ENCODE measurements at places on chromosomes 7 and 10. TPM values are rescaled to one million over a fixed set of nuclear protein-coding genes. Genes with fewer than 3 reads are reported as not detected.

The MYH16 gene
- total RNA-seq, result not detected

The FAM20C gene
- 47.4 TPM for total RNA-seq

The HMX3 gene
- not detected for total RNA-seq

The OR2AE1 gene
- not detected for total RNA-seq

The TBX20 gene
- total RNA-seq, result 39.8 TPM

The CPED1 gene
- total RNA-seq, result 6.1 TPM
